ENCODE measurements at places on chromosomes 13 and 19. TPM values are rescaled to one million over a fixed set of nuclear protein-coding genes. Genes with fewer than 3 reads are reported as not detected.

The CEACAM3 gene
- not detected for total RNA-seq

GRCh38 chr19:39183104-39183503 lies 13.7 kb upstream of the NCCRP1 start:
- no peak for DNase-seq

The MYO16 gene
- 0.22 TPM for total RNA-seq

The LRRC63 gene
- not detected for total RNA-seq

GRCh38 chr13:49858178-49858856 lies 65.8 kb upstream of the KPNA3 start:
- DNase-seq = no peak

DNA sequence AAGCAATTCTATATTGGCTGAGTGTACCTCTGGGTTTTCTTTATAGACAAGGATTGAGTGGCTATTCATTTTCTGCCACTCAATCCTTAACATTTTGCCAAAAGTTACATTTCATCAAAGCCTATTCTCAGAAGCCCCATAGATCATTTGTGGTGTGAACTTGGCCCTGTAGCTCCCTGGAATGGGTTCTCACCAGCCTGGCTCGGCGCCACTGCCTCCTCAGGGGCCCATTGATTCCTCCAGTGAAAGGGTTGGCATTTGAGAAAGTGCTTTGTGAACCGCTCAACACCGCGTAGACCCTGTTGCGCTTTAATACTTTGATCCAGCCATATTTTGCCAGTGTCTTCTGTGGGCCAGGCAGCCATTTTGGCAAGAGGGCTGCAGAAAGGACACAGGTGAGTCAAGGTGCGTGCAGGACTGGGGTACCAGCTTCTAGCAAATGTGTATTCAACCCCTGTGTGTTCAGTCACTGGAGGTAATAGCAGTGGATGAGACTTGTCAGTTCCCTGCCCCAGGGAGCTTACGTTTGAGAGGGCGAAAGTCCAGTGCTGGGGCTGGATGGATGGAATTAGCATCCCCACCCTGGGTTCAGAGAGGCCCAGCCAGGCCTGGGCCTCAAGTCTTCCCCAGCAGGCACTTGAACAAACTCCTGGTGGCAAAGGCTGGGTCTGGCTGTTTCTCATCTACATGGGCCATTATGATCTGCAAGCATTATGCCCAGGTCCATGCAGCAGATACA lies 3.8 kb downstream of the RAB8A start:
- no peak for DNase-seq

DNA sequence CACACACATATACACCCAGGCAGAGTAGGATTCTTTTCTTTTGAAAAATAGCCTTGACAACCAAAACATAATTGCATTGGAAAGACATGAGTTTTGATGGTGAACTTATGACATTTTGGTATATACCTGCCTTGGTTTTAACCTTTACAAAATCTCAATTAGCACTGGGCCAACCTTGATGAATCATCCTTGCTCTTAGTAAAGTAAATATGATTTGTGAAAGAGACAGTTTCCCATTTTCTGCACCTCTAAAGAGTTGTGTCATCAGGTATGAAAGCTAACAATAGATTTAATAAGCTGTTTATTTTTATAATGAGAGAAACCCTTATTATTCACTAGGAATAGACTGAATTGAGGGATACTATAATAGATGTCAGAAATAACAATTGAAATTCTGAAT lies 15.7 kb upstream of the ENOX1 start:
- DNase-seq = no peak

- peak; percentile 71 for DNase-seq
Observed at GRCh38 chr19:47794526-47794925, 9.8 kb downstream of the TPRX1 start.

GRCh38 chr13:100476963-100477362 lies 111.6 kb downstream of the GGACT start:
- no peak for DNase-seq

- peak; percentile 60 for DNase-seq
Observed at GRCh38 chr13:107203146-107203847, 635.4 kb upstream of the ARGLU1 start.

DNA sequence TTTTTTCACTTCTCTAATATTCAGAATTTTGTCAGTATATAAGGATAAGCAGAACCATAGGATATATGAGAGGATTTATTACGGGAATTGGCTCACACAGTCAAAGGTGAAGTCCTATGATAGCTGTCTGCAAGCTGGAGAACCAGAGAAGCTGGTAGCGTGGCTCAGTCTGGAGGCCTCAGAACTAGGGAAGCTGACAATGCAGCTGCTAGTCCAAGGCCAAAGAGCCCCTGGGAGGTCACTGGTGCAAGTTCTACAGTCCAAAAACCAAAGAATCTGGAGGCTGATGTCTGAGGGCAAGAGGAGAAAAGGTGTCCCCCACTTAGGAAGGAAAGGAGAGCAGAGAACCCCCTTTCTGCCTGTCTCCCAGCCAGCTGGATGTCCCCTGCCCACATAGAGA lies 114.4 kb downstream of the RNF17 start:
- no peak for DNase-seq

- DNase-seq = no peak
Observed at GRCh38 chr19:35080613-35081170, 34.9 kb upstream of the FXYD3 start.

- DNase-seq = no peak
Observed at GRCh38 chr13:101841698-101842097, 389.2 kb downstream of the ITGBL1 start.

GRCh38 chr19:55464662-55465054 lies at the start of gene C19orf85:
Gene C19orf85 (minus strand): TSS chr19:55464751. CDS start chr19:55464554, 197 bp downstream.
- DNase-seq = no peak

DNA sequence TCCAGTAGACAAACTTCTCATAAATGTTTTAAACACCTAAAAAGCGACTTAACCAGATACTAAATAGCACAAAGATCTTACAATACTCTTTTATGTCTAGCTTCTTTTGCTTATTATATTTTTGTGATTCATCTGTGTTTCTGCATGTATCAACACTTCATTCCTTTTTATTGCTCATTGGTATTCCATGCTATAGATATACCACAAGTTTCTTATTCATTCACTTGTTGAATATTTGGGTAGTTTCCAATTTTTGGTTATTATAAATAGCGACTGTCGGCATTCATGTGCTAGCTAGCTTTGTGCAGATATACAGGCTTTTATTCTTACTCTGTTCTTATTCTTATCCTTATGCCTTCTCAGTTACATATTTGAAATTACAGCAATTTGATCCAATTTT lies 50.0 kb upstream of the RGCC start:
- no peak for DNase-seq

The TEX101 gene
- total RNA-seq = not detected

The NDUFA11 gene
- total RNA-seq = 205 TPM

The SLC25A42 gene
- 4.1 TPM for total RNA-seq

The FAM124A gene
- total RNA-seq = 47.1 TPM

The TEX29 gene
- not detected for total RNA-seq

The TPT1 gene
- total RNA-seq = 2,279 TPM

DNA sequence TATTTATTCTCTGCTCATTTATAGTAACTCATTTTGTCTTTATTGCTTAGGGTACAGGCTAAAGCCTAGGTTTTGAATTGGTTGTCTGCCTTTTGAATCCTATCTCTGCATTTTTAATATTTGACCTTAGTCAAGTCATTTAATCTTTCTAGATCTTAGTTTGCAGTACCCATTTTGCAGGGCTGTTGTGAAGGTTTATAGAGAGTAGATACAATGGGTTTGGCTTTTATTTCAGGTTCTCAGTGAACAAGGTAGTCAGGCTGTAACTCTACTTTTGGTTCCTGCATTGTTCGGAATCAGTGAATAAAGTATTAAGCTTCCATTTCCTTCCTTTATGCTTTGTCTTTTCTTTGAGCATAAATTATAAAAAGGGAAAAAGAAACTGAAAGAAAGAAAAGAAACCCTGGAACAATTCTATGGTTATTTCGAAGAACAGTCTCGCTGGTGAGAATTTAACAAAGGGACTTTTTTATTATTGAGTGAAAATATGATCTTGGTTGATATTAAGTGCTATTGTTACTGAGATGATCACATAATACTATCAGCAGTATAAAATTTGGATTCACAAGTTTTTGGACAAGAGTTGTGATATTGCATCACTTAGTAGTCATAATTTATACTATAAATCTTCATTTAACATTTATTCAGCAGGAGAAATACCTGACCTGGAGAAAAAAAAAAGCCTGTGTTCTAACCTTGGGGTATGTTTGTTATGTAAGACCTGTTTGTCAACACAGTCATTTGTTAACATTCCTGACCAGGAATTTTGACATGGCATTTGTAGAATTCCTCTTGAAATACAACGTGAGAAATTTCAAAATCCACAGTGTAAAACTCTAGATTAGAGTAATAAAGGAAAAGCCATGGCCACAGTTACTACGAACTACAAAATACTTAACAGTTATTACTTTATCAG lies 91.3 kb downstream of the ZMYM2 start:
- DNase-seq = no peak

The ZNF880 gene
- 11.4 TPM for total RNA-seq

DNA sequence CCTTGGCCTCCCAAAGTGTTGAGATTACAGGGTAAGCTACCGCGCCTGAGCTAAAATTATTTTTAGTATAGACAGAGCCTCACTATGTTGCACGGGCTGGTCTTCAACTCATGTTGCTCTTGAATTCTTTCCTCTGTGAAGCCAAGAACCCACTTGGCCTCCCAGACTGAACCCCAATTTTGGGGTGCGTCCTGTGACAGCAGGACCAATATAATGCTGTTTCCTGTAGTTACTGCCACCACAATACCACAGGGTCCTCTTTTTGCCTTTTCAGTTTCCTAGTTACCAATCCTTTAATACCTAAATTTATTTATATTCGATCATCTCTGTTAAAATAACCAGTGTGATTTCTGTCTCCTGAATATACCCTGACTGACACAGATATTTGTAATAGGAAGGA lies 32.9 kb downstream of the TSKS start:
- DNase-seq = no peak

GRCh38 chr19:46426506-46427162 lies 2.1 kb downstream of the PNMA8C start:
- no peak for DNase-seq

DNA sequence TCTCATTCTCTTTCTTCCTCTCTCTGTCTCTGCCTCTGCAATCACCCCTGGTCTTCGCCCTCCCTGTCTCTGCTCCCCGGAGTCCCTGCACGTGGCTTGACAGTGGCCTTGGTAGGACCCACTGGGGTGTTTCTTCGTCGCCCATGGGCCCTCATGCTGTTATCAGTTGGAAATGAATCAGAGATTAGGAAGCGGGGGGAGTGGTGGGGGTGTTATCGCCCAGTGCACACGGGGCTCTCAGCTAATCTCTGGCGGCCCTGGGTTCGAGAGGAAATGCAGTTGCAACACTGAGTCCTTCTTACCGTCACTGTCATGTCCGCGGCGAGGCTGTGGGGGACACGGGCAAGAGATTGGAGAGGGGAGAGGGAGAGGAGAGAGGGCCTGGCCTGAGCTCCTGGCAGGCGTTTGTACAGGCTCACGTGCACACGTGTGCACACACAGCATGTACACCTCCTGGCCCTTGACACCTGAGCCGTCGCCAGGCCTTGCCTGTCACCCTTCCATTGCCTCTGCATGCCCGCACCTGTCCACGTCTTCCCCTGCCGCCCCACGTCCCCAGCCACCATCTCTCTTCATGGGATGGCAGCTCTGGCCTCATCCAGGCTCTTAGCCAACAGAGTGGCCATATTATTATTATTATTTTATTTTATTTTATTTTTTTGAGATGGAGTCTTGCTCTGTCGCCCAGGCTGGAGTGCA lies 37.8 kb upstream of the SLC7A10 start:
- no peak for DNase-seq

GRCh38 chr19:30481063-30481462 lies 108.9 kb downstream of the ZNF536 start:
- DNase-seq = no peak

The ZNF134 gene
- 55.1 TPM for total RNA-seq

The IGFL1 gene
- not detected for total RNA-seq

DNA sequence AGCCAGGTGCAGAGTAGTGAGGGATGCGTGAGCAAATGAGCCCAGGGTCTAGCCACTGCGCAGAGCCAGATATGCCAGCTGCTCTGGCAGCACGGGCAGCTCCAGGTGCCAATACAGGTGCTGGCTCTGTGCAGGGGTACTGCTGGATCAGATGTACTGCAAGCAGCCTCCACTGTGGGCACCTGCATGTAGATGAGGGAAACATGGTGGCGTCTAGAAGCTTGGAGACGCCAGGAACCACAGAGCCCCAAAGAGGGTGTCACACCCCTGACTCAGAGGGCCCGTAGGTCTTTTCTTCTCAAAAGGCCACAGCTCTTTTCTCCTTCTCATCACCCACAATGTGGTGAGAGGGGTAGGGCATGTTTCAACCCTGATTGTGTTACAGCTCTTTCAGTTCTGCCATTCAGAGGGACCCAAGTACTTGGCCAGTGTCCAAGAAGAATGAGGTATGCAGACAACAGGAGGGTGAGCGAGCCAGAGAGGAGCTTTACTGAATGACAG lies 244.4 kb upstream of the SLITRK1 start:
- no peak for DNase-seq

The CYP2A6 gene
- total RNA-seq = not detected

DNA sequence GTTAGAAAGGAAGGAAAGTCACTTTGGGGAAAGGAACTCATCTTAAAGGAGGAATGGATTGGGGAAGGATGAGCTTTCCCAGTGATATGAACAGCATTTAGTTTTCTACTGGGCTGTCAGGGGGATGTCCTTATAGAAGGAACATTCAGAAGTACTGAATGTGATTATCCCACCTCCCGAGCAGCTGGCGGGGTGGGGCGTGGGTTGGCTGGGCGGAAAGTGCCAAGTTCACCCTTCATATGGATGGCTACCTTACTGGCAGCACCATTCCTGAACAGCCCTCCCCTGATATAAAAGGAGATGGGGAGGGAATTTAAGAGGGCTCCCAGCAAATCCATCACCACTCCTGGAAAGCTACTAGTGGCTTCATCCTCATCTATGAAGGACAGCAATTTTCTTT lies 190.7 kb downstream of the DNAJC15 start:
- DNase-seq = no peak

The PLVAP gene
- total RNA-seq = 0.27 TPM

GRCh38 chr19:34118879-34119748 lies 53.2 kb upstream of the LSM14A start:
- no peak for DNase-seq

- DNase-seq = no peak
Observed at GRCh38 chr19:7471696-7472615, 16.9 kb downstream of the PEX11G start.

DNA sequence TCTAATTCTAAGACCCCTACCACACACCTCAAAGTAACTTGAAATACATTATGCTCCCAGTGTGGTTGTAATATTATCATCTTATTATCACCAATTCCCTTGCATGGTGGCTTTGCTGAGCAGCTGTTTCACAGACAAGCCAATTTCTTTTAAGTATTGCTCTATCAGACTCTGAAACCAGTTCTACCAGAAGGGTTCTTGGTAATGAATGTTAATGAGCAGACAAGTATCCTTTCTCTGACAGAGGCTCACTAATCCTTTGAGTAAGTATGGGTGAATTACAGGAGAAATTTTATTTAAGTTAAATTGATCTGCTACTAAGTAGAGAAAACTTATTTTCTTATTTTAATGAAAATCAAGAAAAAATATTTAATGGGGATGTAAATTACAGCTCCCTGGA lies 326.0 kb downstream of the GPC6 start:
- DNase-seq = no peak

The APOE gene
- total RNA-seq = 629 TPM

DNA sequence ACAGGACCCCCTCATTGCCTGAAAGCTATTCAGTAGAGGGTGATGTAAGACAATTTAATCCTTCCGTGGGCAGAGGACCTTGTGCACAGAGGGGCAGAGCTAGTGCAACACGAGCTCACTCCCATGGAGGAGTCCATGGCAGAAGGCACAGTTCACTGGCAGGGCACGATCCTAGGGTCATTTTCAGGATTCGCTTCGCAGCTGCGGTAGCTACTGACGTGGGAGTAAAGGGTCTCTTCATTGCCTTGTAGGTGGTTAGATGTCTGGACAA lies 207.8 kb downstream of the FOXO1 start:
- DNase-seq = no peak

Measured in H1 (cell line).